CD4-positive, alpha-beta T cell treated with Interleukin-4 for 1 hour (primary cell): ENCODE measurements at places on chromosomes 11 and 22.

GRCh38 chr11:28228196-28228895, 120.2 kb downstream of the METTL15 start:
- DNase-seq: no peak

DNA sequence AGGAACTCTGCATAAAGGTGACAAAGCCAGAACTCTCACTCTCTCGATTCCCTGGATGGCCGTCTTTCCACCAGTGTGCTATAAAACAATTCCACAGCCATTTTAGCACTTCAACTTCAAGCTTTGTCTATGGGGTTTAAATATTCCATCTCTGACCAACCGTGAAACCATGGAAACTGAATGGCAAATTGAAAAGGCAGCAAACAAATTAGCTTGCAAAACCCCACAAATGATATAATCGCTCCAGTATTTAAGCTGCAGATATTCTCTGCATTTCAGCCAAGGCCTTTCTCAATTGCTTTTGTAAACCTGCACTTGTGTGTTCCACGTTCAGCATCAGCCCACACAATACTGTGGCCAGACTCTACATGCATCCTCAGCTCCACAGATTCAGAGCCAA, 131.7 kb upstream of the ISX start:
- no peak for DNase-seq

GRCh38 chr11:125070699-125071254, 7.7 kb downstream of the SLC37A2 start:
- peak; percentile 22 for DNase-seq

DNA sequence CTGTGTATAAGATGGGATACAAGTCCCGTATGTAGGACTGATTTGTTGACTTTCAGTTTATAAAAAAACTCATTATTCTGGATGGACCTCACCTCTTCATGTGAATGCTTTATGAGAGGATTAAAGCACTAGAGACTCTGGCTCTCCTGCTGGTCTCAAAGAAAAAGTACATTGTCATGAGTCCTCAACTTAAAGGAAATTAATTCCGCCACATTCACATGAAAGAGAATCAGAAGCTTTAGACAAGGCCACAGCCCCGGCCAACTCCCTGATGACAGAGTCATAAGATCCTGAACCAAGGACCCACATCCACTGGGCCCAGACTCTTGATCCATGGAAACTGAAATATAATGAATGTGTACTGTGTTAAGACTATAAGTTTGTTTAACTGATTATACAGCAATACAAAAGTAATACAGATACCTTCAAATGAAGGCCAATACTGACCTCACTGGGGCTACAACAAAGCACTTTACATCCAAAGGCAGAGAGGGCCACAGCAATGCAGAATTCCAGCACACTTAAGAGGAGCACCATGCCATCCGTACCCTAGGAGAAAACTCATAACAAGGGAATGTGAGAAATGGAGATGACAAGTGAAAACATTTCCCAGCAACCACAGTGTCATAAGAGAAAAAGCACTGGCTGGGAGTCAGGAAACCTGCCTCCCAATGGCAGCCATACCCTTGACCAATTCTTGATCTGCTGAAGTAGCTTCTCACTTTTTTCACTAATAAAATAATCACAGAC, 25.4 kb upstream of the MS4A6A start:
- DNase-seq: no peak

GRCh38 chr11:62832336-62833234, at the start of gene TEX54:
TSS of gene TEX54 (minus strand) at chr11:62832841.
- no peak for DNase-seq
